ENCODE measurements at places on chromosomes 5 and 9.

GRCh38 chr9:37480759-37481158 lies 5.0 kb upstream of the POLR1E start:
- no peak for DNase-seq

GRCh38 chr9:2086971-2087370 lies 71.8 kb downstream of the SMARCA2 start:
- no peak for DNase-seq

DNA sequence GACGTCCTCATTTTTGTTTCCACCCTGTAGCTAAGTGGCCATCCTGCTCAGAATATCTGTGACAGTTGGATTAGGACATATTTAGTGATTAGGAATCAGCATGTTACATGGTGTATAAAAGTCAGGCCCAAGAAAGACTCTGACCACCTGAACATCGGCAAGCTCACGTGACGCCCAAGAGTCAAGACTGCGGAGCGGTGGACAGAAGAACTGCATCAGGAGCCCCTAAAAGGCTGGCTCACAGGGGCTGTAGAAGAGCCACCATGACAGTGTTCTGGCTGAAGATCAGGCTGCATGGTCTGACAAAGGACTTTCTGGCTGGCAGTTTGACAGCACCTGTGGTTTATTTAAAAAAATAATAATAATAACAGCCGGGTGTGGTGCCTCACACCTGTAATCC lies 185.3 kb downstream of the AUH start:
- no peak for DNase-seq

DNA sequence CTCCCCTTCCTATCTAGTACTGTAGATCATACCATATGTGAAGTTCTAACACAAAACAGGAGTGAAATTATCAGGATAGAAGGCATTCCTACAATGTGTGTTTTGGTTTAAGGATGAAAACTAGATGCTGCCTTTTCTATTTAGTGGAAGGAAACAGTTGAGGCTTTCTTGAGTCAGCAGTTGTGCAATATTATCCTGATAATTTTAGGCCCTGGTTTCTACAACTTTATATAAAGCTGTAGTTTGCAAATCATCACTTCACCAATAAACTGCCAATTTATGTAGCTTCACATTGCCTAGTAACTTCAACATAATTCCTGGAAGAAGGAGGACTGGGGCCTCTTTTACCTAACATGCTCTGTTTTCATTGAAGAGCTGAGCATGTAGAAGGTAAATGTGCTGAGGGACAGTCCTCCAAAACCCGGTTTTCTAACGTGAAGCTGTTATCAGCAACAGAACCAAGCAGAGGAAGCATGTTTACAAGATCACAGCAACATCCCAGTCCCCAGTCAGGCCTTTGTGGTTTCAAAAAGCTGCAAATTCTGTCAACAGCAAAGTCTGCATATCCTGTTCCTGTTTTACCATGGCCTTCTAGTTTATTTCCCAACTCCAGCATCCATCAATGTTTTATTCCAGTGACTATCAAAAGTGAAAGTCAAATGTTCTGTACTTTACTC lies 513.4 kb upstream of the MEF2C start:
- DNase-seq = peak; percentile 43

GRCh38 chr5:10668697-10669096 lies 92.3 kb downstream of the DAP start:
- DNase-seq = peak; percentile 23

DNA sequence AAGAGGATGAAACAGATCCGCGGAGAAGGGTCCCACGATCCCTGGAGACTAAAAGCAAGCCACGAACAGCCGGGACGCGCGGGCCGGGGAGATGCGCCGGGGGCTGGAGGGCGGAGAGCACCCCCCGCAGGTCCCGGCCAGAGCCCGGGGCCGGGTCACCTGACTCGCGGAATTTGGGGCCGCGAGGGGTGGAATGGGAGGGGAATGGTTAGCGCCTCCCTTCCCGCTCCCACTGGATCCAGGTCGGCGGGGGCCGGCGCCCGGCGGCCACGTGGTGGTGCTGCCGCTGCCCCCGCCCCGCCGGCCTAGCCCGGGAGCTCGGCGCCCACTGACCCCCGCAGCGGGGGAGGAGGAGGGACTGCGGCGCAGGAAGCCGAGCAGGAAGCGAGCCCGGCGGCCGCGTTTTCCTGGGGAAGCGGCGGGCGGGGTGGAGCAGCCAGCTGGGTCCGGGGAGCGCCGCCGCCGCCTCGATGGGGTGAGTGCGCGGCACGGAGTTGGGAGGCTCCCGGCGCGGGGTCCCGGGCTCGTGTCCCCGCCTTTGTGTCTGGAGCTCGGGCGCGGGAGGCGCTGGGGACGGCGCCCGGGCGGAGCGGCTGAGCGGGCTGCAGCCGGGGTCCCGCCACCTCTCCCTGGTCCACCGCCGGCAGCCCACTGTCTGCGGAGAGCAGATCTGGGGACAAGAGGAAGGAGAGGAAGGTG lies at the start of gene RAI14:
Gene RAI14 (plus strand): TSS at position 328 of the 699 bp plus-strand sequence. CDS start 30,592 bp downstream, outside the sequence.
- peak; percentile 91 for DNase-seq

DNA sequence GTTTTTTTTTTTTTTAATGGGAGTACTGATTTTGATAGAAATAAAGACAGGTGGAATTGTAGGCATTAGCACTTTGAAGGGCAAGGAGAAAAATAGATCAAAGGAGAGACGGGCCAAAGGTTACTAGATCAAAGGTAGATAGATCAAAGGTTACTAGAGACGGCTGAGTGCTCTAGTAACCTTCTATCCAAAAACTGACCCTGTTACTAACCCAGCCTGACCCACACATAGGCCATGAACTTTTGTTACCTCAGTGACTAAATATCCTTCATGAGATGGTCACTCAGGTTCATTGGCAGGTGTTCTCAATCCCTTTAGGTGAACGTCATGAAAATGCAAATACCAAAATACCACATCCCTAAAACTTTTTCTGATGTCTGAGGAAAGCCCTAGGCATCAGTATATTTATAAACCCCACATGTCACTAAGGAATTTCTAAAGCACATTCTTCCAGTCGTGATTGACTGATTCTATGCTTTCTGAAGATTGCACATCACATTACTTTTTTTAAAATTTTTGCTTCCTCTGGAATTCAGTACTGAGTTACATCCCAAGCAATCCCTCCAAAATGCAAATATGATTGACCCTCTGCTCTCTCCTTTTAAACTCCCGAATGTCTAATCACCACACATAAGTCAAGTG lies 772.7 kb downstream of the BRINP1 start:
- DNase-seq = peak; percentile 18

DNA sequence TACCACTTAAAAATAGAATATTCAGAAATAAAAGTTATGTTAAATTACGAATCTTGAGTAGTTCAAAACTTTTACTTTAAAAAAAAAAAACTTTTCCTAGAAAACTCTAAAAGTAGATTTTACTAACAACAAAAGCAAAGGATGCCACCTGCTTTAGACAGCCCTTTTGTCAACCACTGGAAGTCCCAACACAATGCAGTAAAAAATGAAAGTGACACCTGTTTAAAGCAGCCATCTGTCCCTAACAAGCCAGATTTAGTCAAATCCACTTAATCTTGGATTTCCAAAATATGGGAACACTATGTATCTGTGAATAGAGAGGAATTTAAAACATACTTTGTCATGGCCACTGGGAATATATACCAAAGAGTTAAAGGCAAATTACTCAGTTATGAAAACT lies 3.8 kb downstream of the RFX3 start:
- no peak for DNase-seq

GRCh38 chr5:154653764-154654485 lies 101.3 kb upstream of the LARP1 start:
- DNase-seq = no peak

GRCh38 chr5:112694853-112695709 lies 42.6 kb upstream of the APC start:
- DNase-seq = peak; percentile 70

- no peak for DNase-seq
Observed at GRCh38 chr9:132729235-132729890, 59.1 kb downstream of the GTF3C4 start.

DNA sequence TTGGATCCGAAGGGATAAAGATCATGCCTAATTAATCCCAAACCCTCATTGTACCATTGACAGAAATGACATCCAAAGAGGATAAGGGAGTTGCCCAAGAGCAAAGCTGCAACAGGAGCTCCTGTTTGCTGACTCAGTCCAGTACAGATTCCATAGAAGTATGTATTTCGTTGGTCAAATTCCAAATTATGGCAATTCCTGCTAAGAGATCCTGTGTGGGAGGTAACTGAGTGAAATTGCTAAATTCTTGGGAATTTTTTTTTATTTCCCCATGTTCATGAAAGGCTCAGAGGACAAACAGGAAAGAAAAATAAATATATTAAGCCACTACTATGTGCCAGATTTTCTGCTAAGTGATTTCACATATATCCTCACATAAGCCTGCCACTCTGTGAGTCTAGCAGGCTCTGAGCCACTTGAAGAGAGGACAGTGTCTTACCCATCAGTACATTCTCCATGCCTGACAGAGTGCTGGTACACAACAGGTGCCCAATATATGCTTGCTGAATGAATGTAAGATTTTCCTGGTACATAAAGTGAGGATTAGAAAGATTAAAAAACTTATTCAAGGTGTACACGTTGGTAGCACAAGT lies 132.7 kb downstream of the GLIS3 start:
- DNase-seq = peak; percentile 92

GRCh38 chr9:135404451-135405144 lies 75.0 kb upstream of the PPP1R26 start:
- no peak for DNase-seq

GRCh38 chr5:138875552-138875875 lies 379 bp upstream of the LRRTM2 start:
- no peak for DNase-seq

GRCh38 chr9:84997472-84997871 lies 327.9 kb downstream of the NTRK2 start:
- no peak for DNase-seq

DNA sequence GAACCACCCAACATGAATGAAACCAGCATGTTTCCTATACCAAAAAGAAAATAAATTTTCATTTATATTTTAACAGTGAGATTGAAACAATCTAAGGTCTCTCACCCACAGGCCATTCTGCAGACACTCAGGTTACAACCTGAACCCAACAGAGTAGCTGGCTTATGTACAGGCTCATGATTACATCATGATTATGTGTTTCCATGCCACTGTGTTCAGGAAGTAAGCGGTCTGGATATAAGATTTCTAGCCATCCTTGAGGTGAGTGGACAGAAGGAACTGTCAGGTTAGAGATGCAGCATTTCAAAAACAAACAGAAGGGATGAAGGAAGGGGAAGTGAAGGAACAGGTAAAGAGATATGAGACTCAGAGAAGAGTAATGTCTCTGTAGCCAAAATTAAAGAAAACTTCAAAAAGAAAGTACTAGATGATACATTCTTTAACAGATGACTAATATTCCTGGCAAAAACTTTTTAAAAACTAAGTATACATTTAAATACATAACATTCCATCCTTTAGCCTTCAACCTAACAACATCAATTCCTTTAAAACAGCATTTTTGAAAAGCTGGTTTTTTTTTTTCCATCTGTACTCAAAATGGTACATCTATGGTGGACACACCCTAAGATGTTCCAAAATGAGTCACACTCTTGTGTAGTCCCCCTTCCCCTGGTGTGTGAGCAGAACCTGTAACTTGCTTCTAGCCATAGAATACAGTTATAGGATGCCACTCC lies 119.8 kb downstream of the LPAR1 start:
- peak; percentile 86 for DNase-seq

- no peak for DNase-seq
Observed at GRCh38 chr9:122058051-122058450, 35.1 kb downstream of the TTLL11 start.

- DNase-seq = no peak
Observed at GRCh38 chr9:82132024-82132423, 143.5 kb downstream of the SPATA31D1 start.

DNA sequence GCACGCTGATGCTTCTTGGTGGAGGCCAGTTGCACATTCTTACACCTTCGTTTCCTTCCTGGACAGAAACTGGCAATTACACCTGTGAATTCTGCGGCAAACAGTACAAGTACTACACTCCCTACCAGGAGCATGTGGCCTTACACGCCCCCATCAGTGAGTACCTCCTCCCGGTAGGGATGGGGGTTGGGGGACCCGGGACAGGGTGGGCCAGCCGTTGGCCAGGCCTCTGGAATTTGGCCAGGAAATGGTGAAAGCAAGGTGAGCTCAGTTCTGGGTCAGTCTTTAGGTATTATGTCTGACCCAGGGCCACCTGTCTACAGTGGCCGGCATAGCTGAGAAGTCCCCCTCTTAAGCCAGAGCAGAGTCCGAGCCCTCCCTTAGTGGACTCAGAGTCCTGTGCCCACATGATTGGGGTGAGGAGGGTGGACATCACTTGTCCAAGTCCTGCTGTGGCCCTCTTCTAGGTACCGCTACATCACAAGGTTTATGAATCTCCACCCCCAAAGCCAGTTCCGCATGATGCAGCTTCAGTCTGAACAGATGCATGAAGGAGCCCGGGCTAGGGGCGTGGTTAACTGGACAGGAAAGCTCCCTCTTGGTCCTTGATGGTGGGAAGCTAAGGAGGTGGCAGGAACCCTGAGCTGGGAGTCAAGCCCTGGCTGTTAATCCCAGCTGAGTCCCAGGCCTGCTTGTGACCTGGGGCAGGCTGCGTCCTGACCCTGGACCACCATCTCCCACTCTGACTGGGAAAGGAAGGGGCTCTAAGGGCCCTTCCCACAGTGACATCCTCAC lies 61.3 kb downstream of the AMBP start:
- no peak for DNase-seq

- DNase-seq = no peak
Observed at GRCh38 chr5:64518793-64519192, 13.0 kb downstream of the RGS7BP start.

- peak; percentile 85 for DNase-seq
Observed at GRCh38 chr5:168471785-168472184, 14.5 kb upstream of the RARS1 start.

DNA sequence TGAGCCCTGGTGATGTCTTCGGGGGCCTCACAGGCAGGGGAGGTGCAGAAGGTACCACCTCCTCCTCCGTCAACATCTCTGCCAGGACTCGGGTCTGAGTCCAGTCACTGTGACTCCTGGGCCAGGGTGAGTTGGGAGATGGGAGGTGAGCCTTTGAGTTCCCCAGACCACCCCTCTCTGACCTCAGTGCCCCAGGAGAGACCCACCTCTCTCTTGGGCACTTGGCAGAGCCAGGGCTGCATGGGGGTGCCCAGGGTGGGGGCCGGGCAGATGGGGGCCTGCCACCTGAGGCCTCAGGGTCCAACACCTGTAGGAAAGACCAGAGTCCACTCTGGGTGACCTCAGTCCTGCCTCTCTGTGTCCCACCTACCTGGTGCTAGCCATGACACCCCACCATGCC lies 6.8 kb downstream of the KIF12 start:
- no peak for DNase-seq

- DNase-seq = no peak
Observed at GRCh38 chr5:124740071-124740470, 6.4 kb downstream of the ZNF608 start.

- peak; percentile 7 for DNase-seq
Observed at GRCh38 chr5:31990081-31990650, 184.0 kb downstream of the GOLPH3 start.

DNA sequence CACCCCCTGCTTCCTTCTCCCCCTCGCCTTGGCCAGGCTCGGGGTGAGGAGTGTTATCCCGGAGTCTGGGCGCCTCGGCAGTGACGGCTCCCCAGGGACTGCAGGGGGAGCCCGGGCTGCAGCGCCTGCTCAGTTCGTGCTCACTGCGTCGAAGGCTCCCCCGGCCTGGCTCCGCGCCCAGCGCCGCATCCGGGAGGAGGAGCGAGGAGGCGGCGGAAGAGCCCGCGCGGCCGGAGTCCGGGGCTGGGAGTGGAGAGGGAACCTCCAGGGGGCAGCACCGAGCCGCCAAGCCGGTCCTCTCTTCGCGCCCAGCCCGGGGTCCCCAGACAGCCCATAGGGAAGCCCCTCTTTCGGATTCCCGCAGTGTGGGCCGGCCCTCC lies 1.3 kb upstream of the EGR1 start:
- DNase-seq = peak; percentile 97

Data from fibroblast of skin of right biceps (primary cell).